Left lung (tissue), 14 donors: ENCODE measurements at places on chromosomes 3 and 15. TPM values are rescaled to one million over a fixed set of nuclear protein-coding genes. Genes with fewer than 3 reads are reported as not detected.

Gene SLC9C1
- 0.54 TPM for polyA plus RNA-seq

Gene RTP2
- not detected for polyA plus RNA-seq

Gene GOLGA8S
- polyA plus RNA-seq, result 1.3 TPM

Gene BFSP2
- not detected for polyA plus RNA-seq

Gene C3orf20
- polyA plus RNA-seq, result 0.10 TPM

Gene ADPGK
- polyA plus RNA-seq, result 78.2 TPM

Gene IL5RA
- 3.5 TPM for polyA plus RNA-seq

DNA sequence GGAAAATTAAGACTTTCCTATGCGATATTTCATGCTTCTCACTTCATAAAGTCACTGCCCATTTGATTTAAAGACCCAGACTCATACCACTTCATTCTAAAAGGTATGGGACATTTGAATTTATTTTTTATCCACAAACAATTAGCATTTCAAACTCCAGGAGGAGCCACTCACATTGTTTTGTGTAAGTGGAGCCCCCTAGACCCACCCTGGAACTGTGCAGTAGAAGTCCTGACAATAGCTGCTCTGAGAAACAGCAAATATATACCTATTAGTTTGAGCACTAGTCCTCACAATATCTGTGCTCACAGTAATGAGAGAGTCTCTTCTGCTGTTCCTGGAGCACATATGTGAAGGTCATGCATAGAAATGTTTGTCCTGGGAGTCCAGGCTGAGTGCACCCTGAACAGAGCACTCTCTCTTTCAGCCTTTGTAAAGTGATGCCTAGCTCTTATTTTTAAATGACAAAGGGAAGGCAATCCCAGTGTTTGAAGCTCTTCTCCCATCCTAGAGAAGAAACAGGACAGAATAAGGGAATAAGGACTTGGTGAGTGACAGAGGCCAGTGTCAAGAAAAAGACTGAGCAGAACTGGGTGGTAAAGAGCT, 127.5 kb upstream of the STRIT1 start:
- no peaks in the 10 kb centered on the region for H3K36me3 ChIP-seq
- H3K4me1 ChIP-seq, result no peaks in the 10 kb centered on the region
- H3K27ac ChIP-seq, result no peak overlapping the region
- no peak overlapping the region for H3K4me3 ChIP-seq
- H3K27me3 ChIP-seq, result no peaks in the 10 kb centered on the region
- no peak for DNase-seq

DNA sequence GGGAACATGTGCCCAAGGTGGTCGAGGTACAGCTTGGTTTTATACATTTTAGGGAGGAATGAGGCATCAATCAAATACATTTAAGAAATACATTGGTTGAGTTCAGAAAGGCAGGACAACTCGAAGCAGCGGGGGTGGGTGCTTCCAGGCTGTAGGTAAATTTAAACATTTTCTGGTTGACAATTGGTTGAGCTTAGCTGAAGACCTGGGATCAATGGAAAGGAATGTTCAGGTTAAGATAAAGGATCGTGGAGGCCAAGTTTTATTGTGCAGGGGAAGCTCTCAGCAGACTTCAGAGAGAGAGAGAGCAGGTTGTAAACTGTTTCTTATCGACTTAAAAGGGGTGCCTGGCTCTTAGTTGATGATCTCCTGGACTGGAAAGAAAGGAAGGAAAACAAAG, 11.3 kb downstream of the CPN2 start:
- H3K4me1 ChIP-seq, result no peaks in the 10 kb centered on the region
- no peak for DNase-seq
- peaks cover 23% of the 10 kb centered on the region for H3K27me3 ChIP-seq
- H3K4me3 ChIP-seq, result no peak overlapping the region

DNA sequence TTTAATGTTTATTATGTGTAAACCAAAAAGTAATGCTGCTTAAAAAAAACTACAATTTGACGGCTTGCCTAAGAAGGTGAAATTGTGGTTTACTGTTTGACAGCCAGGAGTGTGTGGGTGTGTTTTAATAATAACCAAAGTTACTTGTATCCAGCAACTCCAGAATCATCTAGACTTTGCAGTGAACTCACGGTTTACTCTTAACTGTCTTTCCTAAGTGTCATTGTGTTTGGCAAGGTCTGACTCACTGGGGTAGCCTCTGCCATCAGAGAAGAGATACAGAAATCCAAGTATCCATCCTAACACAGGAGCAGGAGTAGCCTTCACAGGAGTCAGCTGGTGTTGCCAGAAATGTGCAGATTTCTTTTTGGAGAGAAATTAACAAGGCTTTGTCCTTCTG, 151.1 kb downstream of the CTNNB1 start:
- no peak overlapping the region for H3K27ac ChIP-seq
- no peak overlapping the region for H3K4me3 ChIP-seq
- H3K4me1 ChIP-seq, result no peaks in the 10 kb centered on the region

GRCh38 chr15:101600035-101600434, 52.1 kb downstream of the TM2D3 start:
- peaks cover 16% of the 10 kb centered on the region for H3K27me3 ChIP-seq
- DNase-seq, result no peak
- no peak overlapping the region for H3K27ac ChIP-seq
- H3K4me3 ChIP-seq, result no peak overlapping the region
- no peaks in the 10 kb centered on the region for H3K4me1 ChIP-seq

DNA sequence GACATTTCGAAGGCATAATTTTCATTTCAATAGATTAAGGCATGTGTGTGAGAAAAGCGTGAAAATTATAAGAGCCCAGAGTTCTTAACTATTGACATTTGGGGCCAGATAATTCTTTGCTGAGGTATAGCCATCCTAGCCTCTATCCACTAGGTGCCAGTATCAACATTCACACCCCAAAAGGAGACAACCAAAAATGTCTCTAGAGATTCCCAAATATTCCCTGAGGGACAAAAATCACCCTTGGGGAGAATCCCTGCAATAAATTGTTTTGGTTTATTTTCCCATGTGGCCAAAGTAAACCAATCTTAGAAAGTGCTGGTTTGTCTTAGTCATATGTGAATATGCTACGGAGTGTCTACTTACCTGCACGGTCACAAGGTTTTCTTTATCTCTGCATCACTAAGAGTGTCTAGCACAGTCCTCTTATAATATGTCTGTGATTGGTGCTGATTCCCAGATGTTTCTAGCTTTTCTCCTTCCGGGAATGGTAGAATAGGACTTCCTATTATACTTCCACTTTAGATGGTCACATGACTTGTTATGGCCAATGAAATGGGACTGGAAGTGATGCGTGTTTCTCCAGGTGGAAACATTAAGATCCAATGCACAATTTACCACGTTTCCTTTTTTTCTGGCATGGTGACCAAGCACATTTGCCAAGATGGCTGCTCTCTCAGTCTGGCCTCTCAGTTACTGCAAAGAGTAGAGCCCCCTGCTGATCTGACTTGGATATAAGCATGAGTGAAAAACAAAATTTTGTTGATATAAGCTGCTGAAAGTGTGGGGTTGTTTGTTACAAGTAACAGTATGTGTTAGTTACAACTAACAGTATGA, 8.0 kb upstream of the KBTBD8 start:
- H3K4me3 ChIP-seq, result no peak overlapping the region
- H3K27ac ChIP-seq, result no peak overlapping the region
- H3K27me3 ChIP-seq, result no peaks in the 10 kb centered on the region
- no peak for DNase-seq
- no peaks in the 10 kb centered on the region for H3K4me1 ChIP-seq

- peaks cover 26% of the 10 kb centered on the region for H3K4me1 ChIP-seq
- H3K27me3 ChIP-seq, result no peaks in the 10 kb centered on the region
- no peaks in the 10 kb centered on the region for H3K36me3 ChIP-seq
- H3K4me3 ChIP-seq, result no peak overlapping the region
Measured at GRCh38 chr15:31403606-31404005, 77.0 kb downstream of the KLF13 start.

- no peaks in the 10 kb centered on the region for H3K27me3 ChIP-seq
- no peaks in the 10 kb centered on the region for H3K36me3 ChIP-seq
- no peaks in the 10 kb centered on the region for H3K4me1 ChIP-seq
Measured at GRCh38 chr3:140463355-140463754, 214.5 kb upstream of the TRIM42 start.

GRCh38 chr15:60590935-60591495, 112.1 kb upstream of the ICE2 start:
- DNase-seq, result no peak
- H3K27me3 ChIP-seq, result no peaks in the 10 kb centered on the region
- peaks cover 2% of the 10 kb centered on the region for H3K4me1 ChIP-seq
- peak overlapping the region; percentile 74 for H3K4me3 ChIP-seq

GRCh38 chr15:63703641-63704240, 106.6 kb downstream of the FBXL22 start:
- peaks cover 38% of the 10 kb centered on the region for H3K36me3 ChIP-seq
- DNase-seq, result no peak
- no peaks in the 10 kb centered on the region for H3K27me3 ChIP-seq
- H3K4me3 ChIP-seq, result no peak overlapping the region

DNA sequence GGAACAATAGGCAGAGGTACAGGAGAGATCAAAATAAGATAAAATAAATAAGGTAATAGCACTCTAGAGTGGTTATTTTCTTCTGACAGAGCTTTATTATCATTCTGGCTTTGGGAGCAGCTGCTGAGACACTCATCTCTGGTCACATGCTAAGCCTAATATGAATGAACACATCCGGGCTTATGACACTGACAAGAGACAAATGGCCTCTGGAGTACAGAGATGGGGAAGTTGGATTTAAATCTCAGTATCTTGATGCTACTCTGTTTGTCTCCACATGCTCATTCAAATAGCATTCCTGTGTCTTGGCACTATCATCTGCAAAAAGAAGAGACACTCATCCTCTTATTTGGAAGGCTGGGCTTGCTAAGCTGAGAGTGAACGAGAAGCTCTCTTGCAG, 55.6 kb downstream of the TMEM45A start:
- no peaks in the 10 kb centered on the region for H3K36me3 ChIP-seq
- H3K27me3 ChIP-seq, result no peaks in the 10 kb centered on the region
- no peak overlapping the region for H3K27ac ChIP-seq
- DNase-seq, result no peak
- H3K4me3 ChIP-seq, result no peak overlapping the region

DNA sequence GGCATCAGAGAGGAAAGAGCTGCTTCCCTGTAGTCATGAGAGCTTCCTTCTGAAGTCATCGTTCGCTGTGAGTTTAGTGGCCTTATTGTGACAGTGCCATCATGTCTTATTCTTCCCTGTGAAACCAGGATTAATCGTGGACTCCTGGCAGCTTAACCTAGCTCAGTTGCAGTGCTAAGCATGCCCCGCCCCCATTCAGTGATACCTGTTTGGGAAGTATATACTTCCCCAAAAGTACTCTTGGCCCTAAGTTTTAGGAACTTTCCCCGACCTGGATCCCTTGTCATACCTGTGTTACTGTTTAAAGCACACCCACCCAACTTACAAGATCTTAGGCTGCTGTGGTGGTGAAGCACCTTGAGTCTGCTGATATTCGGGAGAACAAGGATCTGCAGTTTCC, 32.1 kb upstream of the TIMP4 start:
- no peaks in the 10 kb centered on the region for H3K36me3 ChIP-seq
- peaks cover 88% of the 10 kb centered on the region for H3K4me1 ChIP-seq
- no peaks in the 10 kb centered on the region for H3K27me3 ChIP-seq
- no peak overlapping the region for H3K4me3 ChIP-seq
- peak overlapping the region; percentile 26 for H3K27ac ChIP-seq

DNA sequence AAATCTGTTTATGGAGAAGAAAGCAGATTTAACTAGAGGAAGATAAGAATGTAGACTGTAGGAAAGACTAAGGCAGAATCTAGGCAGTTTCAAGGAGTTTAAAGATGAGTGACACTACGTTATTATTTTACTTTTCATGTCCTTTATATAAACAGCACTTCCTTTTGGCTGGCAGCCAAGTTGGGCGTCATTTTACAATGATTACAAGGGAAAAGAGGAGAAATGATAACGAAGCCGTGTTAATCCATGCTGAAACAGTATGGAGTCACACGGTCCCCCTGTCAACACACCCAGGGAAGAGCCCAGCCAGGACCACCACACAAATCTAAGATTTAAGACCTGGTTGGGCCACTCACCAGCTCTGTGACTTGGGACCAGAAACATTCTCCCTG, 83.7 kb upstream of the NEO1 start:
- no peak overlapping the region for H3K4me3 ChIP-seq
- no peaks in the 10 kb centered on the region for H3K4me1 ChIP-seq
- DNase-seq, result peak; percentile 32
- H3K27ac ChIP-seq, result no peak overlapping the region

DNA sequence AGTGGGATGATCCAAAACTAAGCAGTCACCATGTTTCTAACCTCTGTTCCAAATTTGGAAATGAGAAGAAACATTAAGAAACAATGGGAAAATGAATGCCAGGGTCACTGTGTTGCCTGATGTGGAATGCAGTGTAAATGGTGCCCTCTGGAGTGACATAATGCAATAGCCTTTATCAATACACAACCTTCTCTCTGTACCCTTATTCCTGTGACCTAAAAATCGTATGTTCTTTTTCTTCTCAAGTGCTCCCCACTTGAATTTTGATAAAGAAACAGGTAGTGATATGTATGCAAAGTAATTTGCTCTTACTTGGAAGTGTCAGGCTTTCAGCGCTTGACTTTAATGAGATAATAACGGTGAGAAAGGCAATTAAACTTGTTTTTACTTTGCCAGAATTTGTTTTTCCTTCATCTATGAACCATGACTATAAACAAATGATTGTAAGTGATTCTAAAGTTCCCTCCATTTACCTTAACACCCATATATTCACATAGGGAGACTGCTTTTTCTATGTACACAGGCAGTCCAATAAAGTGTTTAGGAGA, 145.8 kb upstream of the THRB start:
- DNase-seq, result peak; percentile 49
- H3K4me1 ChIP-seq, result no peaks in the 10 kb centered on the region
- H3K27ac ChIP-seq, result no peak overlapping the region
- H3K4me3 ChIP-seq, result no peak overlapping the region

- DNase-seq, result no peak
- no peak overlapping the region for H3K4me3 ChIP-seq
- H3K27me3 ChIP-seq, result no peaks in the 10 kb centered on the region
- H3K27ac ChIP-seq, result no peak overlapping the region
Measured at GRCh38 chr3:123093696-123094095, 26.9 kb downstream of the PDIA5 start.

DNA sequence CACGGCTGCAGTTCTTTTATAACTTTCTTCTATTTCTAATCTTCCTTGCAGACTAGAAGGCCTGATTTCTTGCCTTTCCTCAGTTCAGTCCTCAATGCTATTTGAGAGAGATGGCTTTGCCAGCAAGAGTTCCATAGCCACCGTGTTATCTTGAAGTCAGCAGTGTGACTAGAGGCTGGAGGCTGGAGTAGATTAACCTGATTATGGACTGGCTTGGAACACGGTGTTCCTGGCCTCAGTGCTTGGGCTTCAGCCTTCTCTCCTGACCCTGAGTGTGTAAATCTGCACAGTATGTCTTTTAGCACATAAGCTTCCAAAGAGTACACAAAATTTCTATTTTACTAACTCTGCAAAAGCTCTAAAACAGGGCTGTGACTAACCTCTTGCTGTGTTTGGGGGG, 61.4 kb downstream of the CCDC54 start:
- H3K4me3 ChIP-seq, result no peak overlapping the region
- H3K36me3 ChIP-seq, result no peaks in the 10 kb centered on the region
- no peak for DNase-seq
- no peaks in the 10 kb centered on the region for H3K27me3 ChIP-seq
- no peaks in the 10 kb centered on the region for H3K4me1 ChIP-seq
